Hypothalamus (tissue), 51 donors: ENCODE measurements at places on chromosomes 12 and 14.

GRCh38 chr14:101406921-101407320 is 154.4 kb upstream of the DIO3 start:
- no peak for DNase-seq

- DNase-seq = no peak
Observed at GRCh38 chr14:90296641-90297040, 35.1 kb downstream of the NRDE2 start.

DNA sequence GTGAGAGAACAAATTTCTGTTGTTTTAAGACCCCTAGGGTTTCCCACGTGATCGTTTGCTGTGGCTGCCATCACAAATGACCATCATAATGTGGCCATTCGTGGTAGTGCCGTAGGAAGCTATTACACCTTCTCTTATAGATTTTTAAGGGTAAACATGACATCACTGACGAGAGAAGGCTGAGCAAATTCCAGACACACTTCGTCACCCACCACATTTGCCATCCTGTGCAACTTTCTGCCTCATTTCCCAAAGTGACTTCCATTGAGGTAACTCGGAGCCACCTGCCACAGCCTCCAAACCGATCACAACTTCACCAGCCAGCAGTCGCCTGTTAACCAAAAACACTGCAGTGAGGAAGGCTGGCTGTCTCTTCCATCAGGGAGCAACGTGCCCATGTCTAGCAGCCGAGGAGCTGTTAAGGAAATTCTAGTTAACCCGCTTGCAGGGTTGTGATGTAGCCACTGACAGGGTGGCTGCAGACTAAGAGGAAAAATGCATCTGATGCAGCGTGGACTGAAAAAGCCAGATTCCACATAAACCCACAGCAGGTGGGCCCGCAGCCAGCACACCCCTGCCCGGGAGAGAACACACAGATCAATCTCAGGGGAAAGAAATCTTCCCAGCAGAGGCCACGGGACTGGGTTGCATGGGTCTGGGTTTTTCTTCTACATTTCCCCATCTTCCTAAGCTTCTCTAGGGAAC is 44.6 kb downstream of the CCDC85C start:
- no peak for DNase-seq

DNA sequence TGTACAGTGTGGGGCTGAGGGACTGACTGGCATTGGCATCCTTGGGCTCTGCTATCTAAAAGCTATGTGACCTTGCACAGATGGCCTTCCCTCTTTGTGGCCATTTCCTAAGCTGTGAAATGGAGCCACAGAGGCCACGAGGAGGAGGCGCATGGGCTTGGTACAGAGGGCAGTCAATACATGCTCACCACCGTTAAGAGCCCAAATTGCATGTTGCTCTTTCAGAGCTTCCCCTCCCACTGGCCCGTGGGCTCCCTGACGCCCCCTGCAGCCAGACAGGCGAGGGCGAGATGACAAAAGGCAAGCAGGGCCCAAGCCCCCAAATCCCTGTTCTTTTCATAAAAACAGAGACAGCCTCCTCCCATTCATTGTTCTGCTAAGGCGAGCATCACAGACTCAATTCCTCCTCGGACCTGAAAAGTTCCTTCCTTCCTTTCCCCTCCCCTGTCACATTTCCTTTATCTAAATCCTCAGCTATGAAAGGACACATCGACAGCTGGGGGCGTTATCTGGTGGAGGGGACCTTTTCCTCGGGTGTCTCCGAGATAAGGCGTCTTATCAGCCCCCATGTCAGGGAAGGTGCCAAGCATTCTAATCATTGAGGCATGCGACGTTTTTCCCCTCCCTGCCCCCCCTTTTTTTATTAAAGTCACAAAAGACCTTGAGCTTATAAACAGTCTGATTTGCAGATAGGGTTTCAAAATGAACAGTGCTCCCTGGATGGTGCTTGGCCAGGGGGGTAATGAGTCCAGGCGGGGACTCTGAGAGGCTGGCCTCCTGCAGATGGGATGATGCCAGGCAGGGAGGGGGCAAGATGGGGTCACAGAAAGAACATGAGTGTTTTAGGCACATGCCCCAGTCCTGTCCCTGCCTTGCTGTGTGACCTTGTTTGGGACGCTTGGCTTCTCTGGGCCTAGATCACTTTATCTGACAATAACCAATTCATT is 26.4 kb downstream of the FAM222A start:
- no peak for DNase-seq

- DNase-seq = no peak
Observed at GRCh38 chr12:68867606-68868005, 59.6 kb downstream of the MDM2 start.

- no peak for DNase-seq
Observed at GRCh38 chr12:24769682-24770081, 179.2 kb downstream of the BCAT1 start.

- no peak for DNase-seq
Observed at GRCh38 chr14:90300611-90301047, 31.1 kb downstream of the NRDE2 start.
